ENCODE measurements at places on chromosomes 4 and X.

GRCh38 chrX:71067712-71068043 is 456 bp downstream of the SNX12 start:
- no peaks in the 10 kb centered on the region for H3K36me3 ChIP-seq
- DNase-seq = no peak
- peak overlapping the region; percentile 60 for H3K4me3 ChIP-seq
- peaks cover 8% of the 10 kb centered on the region for H3K4me1 ChIP-seq

DNA sequence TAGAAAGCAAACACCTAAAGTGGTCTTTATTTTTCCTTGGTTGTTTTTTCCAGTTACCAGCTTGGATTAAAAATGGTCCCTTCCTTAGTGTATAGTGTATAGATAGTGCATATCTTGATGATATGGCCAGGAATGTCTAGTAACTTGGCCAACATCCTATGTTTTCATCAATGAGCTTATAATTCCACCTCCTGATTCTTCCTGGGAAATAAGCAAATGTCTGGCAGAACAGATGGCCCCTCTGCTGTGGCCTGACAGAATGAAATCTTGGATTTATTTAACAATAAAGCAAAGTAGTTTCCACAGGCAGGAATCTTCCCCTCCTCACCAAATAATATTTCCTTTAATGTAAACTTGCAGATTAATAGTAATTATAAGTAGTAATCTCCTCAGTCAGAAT is 6.1 kb downstream of the SCARB2 start:
- H3K4me1 ChIP-seq = peaks cover 96% of the 10 kb centered on the region
- H3K36me3 ChIP-seq = no peaks in the 10 kb centered on the region
- no peak overlapping the region for H3K27ac ChIP-seq
- H3K27me3 ChIP-seq = no peaks in the 10 kb centered on the region
- H3K4me3 ChIP-seq = no peak overlapping the region
- DNase-seq = no peak

- H3K27ac ChIP-seq = no peak overlapping the region
- no peak for DNase-seq
- H3K27me3 ChIP-seq = no peaks in the 10 kb centered on the region
- no peaks in the 10 kb centered on the region for H3K4me1 ChIP-seq
- H3K36me3 ChIP-seq = no peaks in the 10 kb centered on the region
These were observed 7.0 kb downstream of the LRCH2 start for GRCh38 chrX:115226929-115227328.

- DNase-seq = no peak
- no peak overlapping the region for H3K27ac ChIP-seq
- no peak overlapping the region for H3K4me3 ChIP-seq
- H3K27me3 ChIP-seq = no peaks in the 10 kb centered on the region
These were observed 359.9 kb upstream of the CNKSR2 start for GRCh38 chrX:21014326-21014725.

DNA sequence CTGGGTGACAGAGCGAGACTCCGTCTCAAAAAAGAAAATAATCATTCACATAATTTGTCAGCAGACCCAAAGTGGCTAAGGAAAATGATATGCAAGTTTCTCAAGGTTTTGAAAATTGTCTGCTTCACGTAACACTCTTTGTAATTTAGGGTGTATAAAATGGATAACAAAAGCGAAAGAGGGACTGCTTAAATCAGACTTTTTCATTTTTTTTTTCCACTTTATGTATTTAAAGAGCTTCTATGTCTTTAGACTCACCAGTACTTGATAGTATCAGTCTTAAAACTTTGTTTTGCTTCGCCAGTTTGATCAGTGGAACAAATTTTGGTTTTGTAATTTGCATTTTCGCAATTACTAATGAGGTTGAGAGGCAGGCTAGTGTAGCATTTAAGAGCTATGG is 34.6 kb downstream of the USP9X start:
- H3K36me3 ChIP-seq = no peaks in the 10 kb centered on the region
- no peak overlapping the region for H3K4me3 ChIP-seq
- no peak overlapping the region for H3K27ac ChIP-seq
- no peaks in the 10 kb centered on the region for H3K27me3 ChIP-seq
- peaks cover 13% of the 10 kb centered on the region for H3K4me1 ChIP-seq

DNA sequence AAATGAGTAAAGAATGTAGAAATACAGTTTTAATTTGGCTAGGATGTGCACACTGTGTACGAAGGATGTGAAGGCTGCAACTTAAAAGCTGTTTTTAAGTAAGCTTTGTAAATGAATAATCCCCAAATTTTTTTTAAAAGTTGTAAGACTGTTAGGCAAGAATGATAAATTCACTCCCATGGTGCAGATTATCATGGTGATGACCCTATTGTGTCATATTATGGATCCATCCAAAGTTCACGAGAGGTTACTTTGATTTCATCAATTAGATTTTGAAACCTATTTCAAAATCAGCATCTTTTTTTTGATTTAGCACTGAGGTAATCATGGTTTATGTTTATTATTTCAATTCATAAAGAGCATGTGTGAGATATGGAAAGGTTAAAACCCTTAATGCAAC is 62.9 kb upstream of the ETNPPL start:
- DNase-seq = no peak
- H3K4me3 ChIP-seq = no peak overlapping the region
- H3K36me3 ChIP-seq = no peaks in the 10 kb centered on the region
- H3K27ac ChIP-seq = no peak overlapping the region

DNA sequence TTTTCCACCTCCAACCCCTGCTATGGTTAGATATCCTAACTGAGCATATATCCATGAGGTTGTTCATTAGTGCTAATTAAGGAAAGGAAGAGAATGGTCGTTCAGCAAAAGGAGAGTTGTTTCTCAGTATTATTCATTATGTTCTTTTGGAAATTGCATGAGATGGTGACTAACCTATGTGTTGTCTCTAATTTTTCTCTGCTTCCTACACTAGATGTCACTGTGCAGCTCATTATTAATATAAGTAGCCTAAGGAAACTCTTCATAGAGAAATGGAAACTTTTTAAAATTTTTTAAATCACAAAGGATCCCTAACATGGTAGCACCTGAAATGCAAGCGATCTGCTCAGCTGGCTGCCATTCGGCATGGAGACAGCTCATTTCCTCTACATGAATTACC is 67.7 kb upstream of the FAM9A start:
- no peaks in the 10 kb centered on the region for H3K36me3 ChIP-seq
- H3K4me1 ChIP-seq = no peaks in the 10 kb centered on the region
- H3K27me3 ChIP-seq = no peaks in the 10 kb centered on the region

DNA sequence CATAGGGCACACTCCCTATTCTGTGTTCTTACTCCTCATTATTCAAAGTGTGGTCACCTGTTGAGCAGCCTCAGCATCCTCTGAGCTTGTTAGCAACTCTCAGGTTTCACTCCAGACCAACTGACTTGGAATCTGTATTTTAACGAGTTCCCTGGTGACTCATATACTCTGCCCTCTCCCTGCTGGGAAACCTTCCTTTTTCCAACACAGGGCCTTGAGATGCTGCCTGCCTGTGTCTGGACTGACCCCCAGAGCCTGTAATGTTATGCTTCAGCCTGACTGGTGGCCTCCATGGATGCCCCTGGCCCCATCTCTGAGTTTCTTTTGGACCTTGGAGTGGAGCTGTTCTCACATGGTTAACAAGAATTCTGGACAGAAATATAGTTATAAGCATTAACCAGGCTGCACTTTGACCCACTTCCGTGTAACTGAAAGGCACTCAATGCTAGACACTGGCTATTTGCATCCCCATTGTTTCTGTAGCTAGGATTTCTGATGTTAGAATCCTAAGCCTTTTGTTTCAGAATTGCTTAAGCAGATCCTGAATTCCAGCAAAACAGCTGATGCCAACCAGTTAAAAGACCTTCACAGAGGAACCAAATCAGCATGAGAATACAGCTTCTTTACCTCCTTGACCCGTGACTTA is 262.6 kb downstream of the STIM2 start:
- no peaks in the 10 kb centered on the region for H3K4me1 ChIP-seq
- H3K4me3 ChIP-seq = no peak overlapping the region
- no peak overlapping the region for H3K27ac ChIP-seq
- no peaks in the 10 kb centered on the region for H3K27me3 ChIP-seq
- H3K36me3 ChIP-seq = no peaks in the 10 kb centered on the region

GRCh38 chrX:9708923-9709553 is 56.6 kb downstream of the GPR143 start:
- H3K27me3 ChIP-seq = no peaks in the 10 kb centered on the region
- no peaks in the 10 kb centered on the region for H3K36me3 ChIP-seq
- H3K4me1 ChIP-seq = no peaks in the 10 kb centered on the region
- no peak overlapping the region for H3K4me3 ChIP-seq

- H3K36me3 ChIP-seq = no peaks in the 10 kb centered on the region
- no peak for DNase-seq
- H3K4me1 ChIP-seq = no peaks in the 10 kb centered on the region
- no peak overlapping the region for H3K4me3 ChIP-seq
- H3K27me3 ChIP-seq = no peaks in the 10 kb centered on the region
These were observed 1044.2 kb upstream of the FTHL17 start for GRCh38 chrX:32116047-32116446.

DNA sequence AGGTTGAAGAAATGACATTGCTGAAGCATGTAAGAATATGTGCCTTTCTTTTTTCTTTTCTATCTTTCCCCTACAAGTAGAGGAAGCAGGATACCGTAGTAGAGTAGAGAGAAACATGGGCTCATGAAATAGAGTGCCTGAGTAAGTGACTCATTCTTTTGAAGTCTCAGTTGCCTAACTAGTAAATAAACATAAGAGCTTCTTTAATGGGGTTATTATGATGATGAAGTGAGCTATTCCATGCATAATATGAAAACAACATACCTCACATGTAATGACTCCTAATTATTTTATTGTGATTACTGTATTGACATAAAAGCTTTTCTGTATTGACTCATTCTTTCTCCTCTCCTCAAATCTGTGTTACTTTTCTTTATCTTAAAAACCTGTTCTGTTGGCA is 1538.2 kb downstream of the TECRL start:
- no peaks in the 10 kb centered on the region for H3K4me1 ChIP-seq
- H3K36me3 ChIP-seq = no peaks in the 10 kb centered on the region
- H3K27me3 ChIP-seq = no peaks in the 10 kb centered on the region
- H3K4me3 ChIP-seq = no peak overlapping the region

- no peak overlapping the region for H3K27ac ChIP-seq
- DNase-seq = no peak
- H3K4me1 ChIP-seq = no peaks in the 10 kb centered on the region
These were observed 132.0 kb downstream of the ANK2 start for GRCh38 chr4:113181289-113182007.

GRCh38 chr4:40046311-40046980 is 10.2 kb upstream of the N4BP2 start:
- DNase-seq = peak; percentile 63
- no peaks in the 10 kb centered on the region for H3K36me3 ChIP-seq

GRCh38 chrX:148624951-148625474 is 124.6 kb downstream of the AFF2 start:
- no peak overlapping the region for H3K27ac ChIP-seq
- no peaks in the 10 kb centered on the region for H3K4me1 ChIP-seq
- no peaks in the 10 kb centered on the region for H3K27me3 ChIP-seq
- no peak overlapping the region for H3K4me3 ChIP-seq
- H3K36me3 ChIP-seq = no peaks in the 10 kb centered on the region
- DNase-seq = no peak

DNA sequence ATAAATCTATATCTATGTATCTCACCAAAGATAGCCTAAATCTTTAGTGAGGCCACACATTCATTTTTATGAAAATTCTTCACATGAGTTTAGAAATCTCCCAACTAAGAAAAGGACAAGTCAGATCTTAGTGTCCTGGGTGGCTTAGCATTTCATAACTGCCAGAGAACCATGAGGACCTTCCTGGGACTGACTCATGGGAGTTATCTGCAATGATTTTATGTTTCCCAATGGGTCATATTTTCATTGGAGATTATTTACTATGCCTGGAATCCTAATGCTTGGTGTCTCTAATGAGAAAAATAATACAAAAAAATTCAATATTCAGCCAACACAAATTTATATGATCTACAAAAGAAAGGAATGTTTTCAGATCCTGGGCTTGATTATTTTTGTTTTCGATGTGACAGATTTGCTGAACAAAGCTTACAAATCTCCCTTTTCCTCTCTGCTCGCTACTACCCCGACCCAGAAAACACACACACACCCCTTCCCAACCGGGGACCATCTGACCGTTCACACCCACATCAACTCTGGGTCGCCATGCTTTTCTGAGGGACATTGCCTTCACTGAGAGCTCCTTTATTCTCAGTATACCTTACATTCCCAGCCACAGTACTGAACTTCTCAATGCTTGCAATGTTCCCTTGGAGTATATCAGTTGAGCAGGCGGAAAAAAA is 40.1 kb downstream of the SORBS2 start:
- H3K27me3 ChIP-seq = no peaks in the 10 kb centered on the region
- H3K4me1 ChIP-seq = peaks cover 53% of the 10 kb centered on the region
- DNase-seq = no peak
- no peak overlapping the region for H3K4me3 ChIP-seq

Measured in body of pancreas (tissue), 4 donors.